ENCODE measurements at places on chromosomes 4 and X.

GRCh38 chr4:78621395-78621794, 69.8 kb downstream of the ANXA3 start:
- DNase-seq = no peak

GRCh38 chr4:16256343-16256742, 30.1 kb upstream of the TAPT1 start:
- DNase-seq = no peak

DNA sequence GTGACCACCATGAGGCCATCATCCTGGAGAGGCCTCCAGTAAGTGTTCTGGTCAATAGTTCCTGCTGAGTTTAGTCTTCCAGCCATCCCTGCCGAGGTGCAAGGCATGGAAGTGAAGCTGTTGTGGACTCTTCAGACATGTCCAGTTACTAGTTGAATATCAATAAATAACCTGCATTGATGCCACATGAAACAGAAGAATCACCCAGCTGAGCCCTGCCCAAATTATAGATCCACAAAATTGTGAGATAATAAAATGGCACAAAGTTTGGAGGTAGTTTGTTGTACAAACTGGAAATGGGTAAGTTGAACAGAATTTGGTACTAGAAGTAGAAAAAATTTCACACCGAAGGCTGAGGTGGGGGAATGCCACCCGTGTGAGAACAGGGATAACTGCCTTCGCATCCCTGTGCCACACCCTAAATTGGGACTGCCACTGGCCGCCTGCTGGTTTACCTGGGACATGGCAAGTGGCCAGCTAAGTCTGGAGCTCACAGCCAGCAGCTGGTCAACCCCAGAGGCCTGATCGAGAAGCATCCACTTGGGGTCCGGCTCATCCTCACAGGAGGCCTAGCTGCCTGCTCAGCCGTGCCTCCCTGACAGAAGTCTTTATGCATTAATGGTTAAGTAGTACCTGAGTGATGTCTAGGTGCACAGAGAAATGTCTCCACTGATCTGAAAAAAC, 184.5 kb downstream of the SPRY1 start:
- no peak for DNase-seq

DNA sequence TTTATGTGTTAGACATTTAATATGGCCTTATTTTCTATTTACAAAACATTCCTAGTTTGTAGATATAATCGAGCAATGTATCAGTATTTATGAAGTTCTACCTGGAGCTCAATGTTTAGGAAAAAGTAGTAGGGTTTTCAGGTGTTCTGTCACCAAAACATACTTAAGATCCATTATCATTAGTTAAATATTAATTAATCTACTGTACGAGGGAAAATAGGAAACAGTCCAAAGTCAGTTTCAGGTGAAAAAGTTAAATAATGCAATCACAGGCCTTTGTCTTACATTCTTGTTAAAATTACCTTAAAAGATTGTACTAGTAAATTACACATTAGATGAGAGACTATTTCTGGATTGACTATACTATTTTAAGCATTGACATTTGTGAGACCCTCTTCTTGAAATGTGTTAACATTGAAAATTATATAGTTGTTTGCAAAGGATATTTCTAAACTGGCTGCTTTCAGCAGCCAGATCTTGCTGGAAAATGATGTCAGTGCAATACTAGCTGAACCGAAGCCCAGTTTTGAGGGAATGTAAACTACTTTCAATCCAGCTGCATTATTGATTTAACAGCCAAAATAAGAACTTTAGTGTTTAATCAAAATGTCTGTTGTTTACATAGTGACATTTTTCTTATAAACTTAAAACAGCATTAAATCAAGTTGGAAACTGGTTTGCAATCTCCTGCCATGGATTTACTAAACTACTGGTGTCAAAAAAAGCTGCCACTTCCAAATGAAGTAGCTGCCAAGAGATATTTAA, 19.3 kb downstream of the GUCY1B1 start:
- DNase-seq = no peak

DNA sequence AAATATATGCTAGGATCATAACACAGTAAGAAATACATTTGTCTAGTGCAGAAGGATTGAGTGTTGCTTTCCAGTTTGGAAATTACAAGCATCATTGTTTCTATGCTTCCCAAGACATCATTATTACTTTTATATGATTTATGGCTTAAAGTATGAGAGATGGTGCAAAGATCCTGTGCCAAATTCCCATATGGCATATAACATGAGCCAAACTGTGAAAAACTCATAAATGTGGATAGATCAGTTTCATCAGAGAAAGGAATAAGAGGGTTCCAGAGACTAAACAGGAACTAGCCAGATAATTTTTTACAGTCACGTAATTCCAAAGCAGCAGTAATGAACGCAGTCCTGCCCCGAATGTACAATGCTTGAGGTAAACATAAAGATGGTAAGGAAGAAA, 126.3 kb downstream of the PRDM5 start:
- no peak for DNase-seq

GRCh38 chrX:19743386-19743785, 144.0 kb downstream of the SH3KBP1 start:
- no peak for DNase-seq

DNA sequence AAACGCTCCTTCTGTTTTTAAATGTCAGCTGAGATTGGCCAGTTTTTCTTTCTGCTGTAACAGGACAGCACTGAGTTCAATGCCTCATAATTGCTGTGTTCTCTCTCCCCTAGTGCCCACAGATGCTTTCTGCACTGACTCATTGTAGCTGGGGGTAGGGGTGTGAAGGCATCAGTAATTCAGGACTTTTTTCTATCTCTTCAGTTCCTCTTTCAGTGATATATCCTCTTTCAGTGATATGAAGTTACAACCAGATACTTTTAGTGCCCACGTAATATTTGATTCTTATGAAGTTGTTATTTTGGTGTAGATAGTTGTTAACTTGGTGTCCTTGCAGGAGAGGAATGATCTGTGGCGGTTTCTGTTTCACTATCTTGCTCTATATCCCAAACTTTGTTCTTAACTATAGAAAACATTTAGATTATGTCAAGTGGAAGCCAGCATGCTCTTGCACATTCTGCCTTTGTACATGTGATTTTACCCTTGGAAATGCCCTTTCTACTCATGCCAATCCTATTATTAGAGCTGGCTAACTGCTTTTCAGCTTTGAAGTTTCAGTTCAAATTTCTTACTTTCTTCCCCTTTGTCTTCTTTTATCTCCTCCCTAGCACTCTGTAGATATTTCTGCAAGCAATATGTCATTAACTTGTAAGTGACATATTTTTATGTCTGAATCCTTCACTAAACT, 1258.4 kb downstream of the FAM133A start:
- no peak for DNase-seq

- no peak for DNase-seq
Observed at GRCh38 chr4:108336076-108336475, 167.3 kb upstream of the LEF1 start.

GRCh38 chr4:39205000-39205399, 22.7 kb downstream of the WDR19 start:
- DNase-seq = no peak

DNA sequence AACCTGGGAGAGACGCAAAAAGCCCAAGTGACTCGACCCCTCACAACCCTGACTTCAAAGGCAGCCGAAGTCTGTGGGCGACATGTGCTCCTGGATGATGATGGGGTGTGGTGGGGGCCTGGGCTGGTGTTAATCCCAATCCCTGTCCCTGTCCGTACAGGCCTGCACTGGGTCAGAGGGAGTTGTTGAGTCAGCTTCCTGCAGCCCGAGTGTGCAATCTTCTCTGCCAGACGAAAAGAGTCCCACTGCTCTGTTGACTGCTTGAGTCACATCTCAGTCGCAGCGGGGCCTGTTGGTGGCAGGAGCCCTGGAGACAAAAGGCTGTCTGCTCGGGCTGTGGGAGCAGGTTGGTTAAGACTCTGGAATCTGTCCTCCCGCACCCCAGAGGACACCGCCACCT, 10.3 kb downstream of the FAM3A start:
- no peak for DNase-seq

DNA sequence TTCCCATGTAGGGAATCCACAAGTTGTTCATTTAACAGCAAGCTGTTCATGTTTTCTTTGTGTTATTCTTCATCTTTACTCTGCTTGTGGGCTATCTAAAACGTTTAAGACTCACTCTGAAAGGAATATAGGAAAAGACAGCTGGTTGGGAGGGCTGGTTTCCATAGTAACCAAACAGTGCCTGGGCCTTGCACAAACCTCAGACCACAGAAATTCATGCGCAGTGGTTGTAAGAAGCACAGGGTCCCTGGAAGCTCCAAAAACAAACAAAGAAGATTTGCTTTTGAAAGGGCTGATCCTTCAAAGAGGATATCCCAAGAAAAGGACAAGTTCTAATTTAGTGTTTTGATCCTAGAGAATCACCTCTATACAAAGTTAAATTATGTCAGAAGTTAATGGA, 7.8 kb downstream of the SERTM2 start:
- DNase-seq = no peak

- DNase-seq = no peak
Observed at GRCh38 chrX:3345281-3346191, 916 bp downstream of the MXRA5 start.

DNA sequence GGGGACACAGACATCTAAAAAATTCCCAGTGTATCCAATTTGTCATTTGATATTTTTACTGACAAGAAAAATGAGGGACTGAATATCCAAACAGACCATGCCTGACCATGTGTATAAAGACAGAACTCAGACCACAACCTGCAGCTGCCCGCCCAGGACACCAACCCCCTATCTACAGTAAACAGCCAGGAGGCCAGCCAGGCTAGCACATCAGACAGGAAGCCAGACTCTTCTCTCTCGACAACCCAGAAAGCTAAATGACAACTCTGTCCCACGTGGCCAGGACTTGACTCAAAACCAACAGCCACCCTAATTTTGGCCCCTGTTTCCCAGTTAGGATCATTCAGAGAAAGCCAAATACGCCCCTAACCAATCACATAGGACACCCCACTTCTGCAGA, 15.1 kb downstream of the AFAP1 start:
- DNase-seq = no peak

- DNase-seq = peak; percentile 3
Observed at GRCh38 chr4:113825272-113825671, 63.7 kb upstream of the CAMK2D start.

DNA sequence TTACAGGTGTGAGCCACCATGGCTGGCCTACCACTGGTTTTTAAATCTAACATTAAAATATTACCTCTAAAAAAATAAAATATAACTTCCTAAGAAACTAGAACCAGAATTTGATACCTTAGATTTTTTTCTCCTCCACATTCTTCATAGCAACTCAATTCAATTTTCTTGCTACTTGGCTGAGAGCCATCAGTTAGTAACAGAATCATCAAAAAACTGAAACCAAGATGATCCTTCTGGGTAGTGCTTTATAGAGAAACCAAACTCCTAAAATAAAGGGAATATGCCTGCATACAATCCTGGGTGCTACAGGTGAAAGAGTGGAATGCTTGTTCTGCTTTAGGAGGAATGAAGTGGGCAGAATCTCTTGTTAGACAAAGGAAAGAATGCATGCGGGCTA, 64.4 kb downstream of the RPS3A start:
- no peak for DNase-seq

- no peak for DNase-seq
Observed at GRCh38 chrX:31656013-31656412, 584.2 kb upstream of the FTHL17 start.

DNA sequence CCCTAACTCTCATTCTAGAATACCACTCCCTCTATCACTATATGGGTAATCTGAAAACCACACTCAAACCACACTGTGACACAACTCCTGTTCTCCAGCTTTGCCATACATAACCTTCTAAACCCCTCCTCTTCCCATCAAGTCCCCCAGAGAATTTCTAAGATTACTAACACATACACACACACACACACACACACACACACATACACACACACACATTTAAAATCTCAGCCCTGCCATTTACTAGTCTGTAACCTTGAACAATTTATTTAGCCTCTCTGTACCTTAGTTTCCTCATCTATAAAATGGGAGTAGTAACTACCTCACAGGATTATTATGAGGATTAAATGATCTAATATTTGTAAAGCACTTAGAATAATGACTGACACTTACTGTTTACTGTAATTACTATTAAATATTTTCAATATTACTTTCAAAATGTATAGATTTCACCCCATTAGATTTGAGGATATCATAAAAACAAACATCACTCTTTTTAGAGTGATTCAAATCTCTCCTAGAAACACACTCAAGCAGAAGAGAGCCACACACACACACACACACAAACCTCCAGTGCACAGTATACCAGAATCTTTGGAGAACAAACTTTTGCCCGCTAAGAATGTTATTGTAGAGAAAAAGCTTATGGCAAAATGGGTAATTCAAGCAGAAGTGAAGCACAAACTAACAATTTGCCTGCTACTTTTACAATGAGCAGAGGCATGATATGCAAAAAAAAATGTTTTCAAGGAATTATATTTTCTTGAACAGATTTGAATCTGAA, 3.8 kb downstream of the ANKRD50 start:
- DNase-seq = no peak

- DNase-seq = no peak
Observed at GRCh38 chr4:121668368-121669162, 28.2 kb downstream of the ANXA5 start.

DNA sequence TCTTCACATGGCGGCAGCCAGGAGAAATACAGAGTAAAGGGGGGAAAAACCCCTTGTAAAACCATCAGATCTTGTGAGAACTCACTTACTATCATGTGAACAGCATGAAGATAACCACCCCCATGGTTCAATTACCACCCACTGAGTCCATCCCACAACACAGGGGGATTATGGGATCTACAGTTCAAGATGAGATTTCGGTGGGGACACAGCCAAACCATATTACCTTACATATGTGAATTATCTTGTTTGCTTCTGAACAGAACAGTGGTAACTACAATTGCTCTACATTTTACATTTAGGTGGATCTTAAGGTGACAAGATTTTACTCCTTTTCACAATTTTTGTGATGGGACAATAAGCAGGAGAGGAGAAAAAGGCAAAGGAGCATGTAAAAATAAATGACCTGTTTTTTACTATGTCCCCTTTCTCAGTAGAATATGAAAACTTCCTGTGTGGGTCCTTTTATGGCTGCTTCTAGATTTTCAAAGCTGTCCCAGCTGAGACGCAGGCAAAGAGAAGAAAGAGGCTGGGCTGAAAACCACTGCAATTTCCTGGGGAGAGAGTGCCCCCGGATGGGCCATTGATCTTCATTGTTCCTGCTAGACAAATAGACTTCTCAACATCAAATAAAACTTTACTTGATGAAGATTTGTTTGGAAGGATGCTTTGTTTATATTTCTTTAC, 45.9 kb upstream of the PGM2 start:
- peak; percentile 22 for DNase-seq

DNA sequence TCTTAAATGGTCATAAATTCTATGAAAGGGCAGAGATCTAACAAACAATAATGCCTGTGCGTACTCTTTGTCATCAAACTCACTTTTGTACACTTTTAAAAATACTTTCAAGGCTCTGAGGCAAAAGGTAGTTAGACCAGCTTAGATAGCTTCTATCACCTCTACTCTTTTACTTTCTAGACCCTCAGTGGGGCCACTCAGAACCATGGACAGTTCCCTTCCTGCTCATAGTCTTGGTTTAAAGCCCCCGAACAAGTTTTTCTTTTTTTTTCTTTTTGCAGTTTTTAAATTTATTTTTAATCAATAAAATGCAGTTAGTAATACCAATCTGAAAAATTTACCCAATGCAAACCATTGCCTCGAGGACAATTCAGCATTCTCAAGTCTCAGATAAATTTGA, 460.5 kb upstream of the CNKSR2 start:
- no peak for DNase-seq

GRCh38 chr4:43496602-43497001, 604.1 kb downstream of the GRXCR1 start:
- no peak for DNase-seq

Measured in stimulated activated CD4-positive, alpha-beta T cell treated with anti-CD3 and anti-CD28 coated beads, Interleukin-1b, Interleukin-23, amount 100 ng/mL, for 4 hours (primary cell).